GM20000 (cell line): ENCODE measurements at places on chromosomes 11 and 22.

DNA sequence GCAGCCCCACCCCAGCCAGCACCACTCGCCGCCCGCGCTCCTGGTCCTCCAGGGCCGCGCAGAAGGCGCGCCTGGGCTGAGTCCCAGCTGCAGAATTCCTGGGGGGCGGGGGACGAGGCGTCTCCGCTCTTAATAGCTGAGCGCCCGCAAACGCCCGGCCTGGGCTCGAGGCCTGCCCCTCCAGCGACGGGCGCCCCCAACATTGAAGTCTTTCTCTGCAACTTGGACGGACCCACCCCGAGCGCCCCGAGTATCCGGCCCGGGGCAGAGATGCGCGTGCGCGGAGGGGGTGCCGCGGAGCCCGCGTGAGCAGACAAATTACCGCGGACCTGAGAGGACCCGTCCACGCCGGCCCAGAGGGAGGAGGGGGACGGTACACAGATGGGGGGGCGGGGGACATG lies 6.7 kb upstream of the SYT7 start:
- no peak for DNase-seq

DNA sequence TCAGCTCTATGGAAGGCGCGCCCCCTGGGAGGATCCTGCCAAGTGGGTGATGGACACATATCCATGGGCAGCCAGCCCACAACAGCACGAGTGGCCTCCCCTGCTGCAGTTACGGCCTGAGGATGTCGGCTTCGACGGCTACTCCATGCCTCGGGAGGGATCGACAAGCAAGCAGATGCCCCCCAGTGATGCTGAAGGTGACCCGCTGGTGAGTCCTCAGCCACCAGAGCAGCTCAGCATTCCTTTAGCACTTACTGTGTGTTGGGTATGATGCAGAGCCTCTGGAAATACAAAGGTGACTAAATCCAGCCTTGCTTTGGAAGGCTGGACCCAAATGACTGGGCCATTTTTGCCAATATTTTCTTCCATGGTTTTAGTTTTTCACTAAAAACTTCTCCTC lies 45.7 kb downstream of the DBX1 start:
- no peak for DNase-seq

DNA sequence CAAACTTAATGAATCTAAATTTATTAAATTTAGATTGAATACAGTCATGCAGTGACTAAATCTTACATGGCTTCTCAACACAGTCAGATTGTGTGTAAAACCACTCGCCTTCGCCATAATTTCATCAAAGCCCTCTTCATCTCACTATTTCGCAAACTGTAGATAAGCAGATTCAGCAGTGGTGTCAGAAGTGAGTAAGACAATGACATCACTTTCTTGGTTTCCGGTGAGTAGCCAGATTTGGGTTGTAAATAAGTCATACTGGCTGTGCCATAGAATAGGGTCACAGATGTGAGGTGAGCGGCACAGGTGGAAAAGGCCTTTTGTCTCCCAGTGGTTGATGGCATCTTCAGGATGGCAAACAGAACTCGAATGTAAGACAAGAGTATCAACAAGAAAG lies 3.4 kb downstream of the OR10A6 start:
- DNase-seq = no peak

- no peak for DNase-seq
These were observed 45.5 kb upstream of the THY1 start for GRCh38 chr11:119468511-119468910.

DNA sequence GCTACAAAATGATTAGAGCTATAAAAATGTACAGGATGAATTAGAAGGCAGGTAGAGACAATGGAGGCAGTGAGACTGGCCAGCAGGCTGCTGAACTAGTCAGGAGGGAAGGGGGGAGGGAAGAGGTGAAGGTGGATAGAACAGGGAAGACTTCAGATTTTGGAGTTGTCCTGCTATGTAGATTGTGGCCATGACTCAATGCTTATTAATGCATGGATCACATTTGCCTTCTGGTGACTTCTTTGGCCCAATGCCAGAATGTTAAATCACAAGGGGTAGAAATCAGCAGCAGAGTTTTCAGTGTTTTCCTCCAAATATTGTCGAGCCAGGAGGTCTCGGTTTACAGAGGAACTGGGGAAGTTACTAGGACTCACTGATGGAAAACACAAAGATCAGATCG lies 346.6 kb downstream of the AASDHPPT start:
- no peak for DNase-seq

DNA sequence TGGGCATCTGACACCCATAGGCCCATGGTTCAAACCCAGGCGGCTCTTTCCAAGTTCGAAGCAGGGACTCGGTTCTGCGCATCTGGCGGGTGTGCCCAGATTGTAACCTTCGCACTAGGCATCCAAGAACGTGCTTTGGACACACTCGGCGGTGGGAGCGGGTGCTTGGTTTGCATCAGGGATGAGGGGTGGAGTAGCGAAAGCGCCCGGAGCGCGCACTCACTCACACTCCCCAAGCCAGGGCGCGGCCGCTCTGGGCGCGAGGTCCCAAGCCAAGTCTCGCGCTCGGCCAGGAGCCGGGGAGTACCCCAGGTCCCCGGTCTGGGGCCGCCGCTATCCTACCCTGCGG lies 243 bp upstream of the SYT9 start:
- no peak for DNase-seq

GRCh38 chr11:11069841-11070835 lies 212.3 kb upstream of the ZBED5 start:
- no peak for DNase-seq

DNA sequence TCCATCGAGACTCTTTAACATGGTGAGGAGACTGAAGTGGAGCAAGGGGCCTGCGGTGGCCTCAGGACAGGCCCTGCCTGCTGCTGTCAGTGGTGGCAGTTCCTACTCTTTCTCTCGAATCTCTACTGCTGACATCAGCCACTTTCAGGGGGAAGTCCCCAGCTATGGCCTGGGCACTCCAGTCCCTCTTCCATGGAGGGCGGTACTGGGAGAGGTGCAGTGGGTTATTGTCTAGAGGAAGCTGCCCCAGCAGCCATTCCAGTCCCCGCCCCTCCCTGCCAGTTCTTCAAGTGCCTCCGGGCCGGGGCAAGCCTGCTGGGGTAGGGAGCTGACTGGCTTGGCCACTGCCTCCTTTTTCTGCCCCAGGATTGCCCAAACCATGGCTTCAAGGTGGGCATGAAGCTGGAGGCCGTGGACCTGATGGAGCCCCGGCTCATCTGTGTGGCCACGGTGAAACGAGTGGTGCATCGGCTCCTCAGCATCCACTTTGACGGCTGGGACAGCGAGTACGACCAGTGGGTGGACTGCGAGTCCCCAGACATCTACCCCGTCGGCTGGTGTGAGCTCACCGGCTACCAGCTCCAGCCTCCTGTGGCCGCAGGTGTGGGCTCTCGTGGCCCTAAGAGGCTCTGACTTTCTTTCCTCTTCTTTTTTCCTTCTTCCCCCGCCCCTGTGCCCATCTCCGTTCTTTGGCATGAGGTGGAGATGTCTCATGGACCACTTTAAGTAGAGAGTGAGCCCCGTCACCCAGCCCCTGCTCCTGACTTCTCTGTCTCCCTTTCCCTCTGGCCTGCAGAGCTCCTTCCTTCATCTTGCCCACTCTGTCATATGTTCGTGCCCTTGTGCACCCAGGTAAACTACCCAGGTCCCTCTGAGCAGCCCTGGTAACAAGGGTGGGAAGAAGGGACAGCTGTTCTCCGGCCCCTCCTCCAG lies 13.7 kb downstream of the CHADL start:
- DNase-seq = no peak

DNA sequence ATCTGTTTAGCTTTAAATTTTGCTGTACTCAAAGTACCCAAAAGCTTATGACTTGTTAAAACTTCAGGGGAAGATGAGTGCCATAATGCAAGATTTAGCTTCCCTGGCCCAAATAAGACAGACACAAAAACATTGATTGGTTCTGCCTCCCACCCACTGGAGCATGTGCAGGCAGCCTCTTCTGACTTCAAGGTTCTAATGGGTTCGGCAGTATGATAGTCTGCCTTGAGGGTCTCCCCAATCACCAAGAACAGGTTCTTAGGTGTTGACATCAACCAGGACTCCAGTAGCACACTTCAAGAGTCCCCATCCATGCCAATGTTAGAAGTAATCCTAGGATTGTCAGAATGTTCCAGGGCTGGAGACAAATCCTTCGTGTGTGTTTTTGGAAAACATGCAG lies 12.5 kb downstream of the EIF4G2 start:
- no peak for DNase-seq

DNA sequence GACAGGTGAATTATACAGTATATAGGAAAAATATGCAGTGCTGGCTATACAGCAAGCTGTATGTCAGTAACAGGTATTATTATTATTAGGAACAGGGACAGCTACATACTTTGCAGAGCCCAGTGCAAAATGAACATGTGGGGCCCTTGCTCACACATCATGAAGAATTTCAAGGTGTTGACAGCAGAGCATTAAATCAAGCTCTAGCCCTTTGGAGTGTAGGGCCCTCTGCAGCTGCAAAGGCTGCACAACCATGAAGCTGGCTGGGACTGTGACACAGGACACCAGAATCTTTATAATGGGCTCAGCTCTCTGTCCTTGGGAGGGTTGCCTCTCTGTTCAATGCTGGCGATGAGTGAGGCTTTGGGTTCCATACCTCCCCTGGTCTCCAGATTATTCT lies 44.9 kb upstream of the DAGLA start:
- DNase-seq = no peak

DNA sequence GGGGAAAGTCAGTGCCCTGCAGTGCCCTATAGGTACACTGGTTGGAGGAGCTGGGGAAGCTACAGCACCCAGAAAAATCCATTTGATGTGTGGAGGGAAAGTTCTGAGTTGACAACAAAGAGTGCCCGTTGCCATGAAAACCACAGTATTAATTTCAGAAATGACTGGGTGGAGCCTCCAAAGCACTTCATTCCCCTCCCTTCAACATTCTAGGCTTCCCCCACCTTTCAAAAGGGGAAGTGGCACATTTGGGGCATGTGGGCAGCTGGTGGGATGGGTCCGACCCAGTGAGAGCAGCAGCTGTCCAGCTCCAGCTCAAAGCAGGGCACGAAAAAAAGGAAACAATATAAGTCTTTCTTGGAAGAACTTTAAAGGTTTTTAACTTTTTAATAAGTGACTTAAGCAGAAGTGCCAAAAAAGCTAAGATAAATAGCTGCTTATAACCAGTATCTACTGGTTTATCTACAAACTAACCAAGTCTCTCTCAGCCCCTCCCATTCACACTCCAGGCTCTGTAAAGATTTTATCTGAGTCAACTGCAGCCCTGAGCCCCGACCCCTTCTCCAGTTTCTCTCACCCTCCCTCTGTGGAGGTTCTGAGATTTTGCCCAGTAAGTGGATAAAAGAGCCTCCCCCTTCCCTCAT lies 9.0 kb upstream of the AHNAK start:
- DNase-seq = peak; percentile 62

DNA sequence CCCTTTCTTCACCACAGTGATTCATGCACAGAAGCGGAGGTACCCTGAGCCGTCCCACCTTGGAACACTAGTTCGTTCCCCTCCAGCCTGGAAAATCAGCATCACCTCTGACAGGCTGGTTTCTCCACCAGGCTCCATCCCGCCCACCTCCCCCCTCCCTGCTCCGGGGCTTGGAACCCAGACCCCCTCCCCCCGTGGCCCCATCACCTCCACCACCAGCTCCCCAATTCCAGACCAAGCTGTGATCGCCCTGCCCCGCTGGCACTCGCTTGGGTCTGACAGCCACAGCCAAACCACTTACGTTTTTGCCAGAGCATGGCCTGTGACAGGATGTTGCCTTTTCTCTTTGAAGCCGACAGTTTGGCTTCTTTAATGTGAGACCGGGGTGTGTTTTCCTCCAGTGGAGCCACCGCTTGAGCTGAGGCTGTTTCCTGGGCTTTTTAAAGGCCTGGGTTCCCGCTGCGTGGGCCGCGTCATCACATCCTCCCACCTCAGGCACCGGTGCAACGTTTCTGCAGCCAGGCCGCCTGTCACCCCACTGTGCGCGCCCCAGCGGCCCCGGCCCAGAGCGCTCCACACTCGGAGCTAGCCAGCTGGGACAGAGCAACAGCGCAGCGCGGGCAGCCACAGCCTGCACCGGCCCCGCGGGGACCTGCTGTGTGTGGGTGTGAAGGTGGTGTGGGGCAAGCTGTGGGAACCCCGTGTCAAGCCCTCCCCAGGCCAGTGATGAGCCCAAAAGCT lies at the start of gene POU2AF1:
POU2AF1 (minus strand) TSS at position 415 of the 741 bp plus-strand sequence; CDS start at position 317, 98 bp downstream.
- DNase-seq = peak; percentile 74

DNA sequence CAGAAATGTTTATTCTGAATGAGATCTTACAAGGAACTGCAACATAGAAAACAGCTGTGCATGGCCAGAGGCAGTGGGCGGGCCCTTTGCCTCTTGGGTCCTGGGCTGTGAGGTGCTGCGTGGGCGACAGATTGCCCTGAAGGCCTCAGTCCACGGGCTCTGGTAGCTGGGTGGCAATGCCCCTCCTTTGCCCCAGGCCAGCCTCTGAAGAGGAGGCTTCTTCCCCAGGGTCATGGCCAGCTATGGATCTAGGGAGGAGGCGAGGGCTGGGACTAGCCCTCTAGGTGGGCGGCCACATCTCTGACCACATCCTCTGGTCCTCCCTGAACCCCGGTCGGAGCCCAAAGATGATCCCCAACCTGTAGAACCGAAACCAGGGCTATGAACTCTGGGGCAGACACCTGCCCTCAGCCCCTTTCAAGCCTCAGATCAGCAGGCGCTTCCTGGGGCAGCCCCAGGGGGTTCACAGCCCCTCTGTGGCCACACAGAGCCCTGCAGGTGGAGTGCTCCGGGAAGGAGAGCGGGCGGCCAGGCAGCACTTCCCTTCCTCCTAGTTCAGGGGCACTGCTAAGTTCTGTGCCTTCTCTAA lies 6.6 kb upstream of the CDC42BPG start:
- DNase-seq = peak; percentile 91

DNA sequence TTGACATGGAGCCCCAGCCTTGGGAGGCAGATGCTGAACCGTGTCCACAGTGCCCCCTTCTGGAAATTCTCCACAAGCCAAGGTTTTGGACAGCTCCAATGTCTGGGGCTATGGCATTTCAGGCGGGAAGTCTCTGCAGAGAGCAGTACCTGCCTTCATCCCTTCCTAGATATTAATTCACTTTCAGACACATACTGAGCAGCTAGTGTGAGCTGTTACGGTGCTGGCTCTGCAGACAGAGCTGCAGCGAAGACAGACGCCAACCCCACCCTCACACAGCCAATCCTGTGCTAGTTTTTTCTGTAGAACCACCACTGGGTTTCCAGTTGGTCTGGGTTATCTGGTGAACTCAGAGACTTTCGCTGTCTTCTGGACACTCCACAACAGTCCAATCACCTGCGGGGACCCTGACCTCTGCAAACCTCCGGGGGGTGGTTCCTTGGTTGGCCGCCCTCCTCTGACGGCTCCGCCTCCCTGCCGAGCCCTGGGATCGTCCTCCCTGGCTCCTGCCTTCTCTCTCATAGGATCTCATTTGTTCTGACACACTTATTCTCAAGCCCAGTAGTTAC lies 9.1 kb downstream of the LMF2 start:
- peak; percentile 78 for DNase-seq

DNA sequence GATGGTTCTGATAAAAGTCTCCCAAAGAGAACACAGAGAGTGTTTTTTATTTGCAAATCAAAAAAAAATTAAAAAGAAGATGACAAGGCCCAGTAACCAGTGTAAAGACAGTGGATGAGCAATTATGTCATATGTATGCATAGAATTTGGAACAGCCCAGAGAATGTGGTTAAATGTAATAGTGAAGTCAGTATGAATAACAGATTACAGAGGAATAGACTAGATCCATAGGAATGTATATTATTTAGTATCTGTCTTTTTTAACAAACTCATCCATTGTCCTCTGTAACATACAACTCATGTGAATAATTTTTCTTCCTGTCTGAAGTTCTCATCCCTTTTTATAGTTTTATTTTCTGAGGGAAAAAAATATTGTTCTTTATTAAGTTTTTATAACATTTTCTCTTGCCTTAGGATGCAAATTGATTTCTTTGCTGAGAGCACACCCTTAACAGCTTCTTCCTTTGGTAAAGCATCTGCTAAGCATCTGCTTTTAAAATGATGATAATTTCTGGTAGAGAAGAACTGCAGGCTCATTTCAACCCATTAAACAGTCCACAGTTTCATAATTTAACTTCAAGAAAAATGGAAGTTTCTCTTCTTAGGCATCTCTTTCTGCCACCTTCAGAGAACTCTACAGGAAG lies 266.5 kb upstream of the MTNR1B start:
- no peak for DNase-seq
